Aortic smooth muscle cell (primary cell): ENCODE measurements at places on chromosomes 7 and 10. TPM values are rescaled to one million over a fixed set of nuclear protein-coding genes. Genes with fewer than 3 reads are reported as not detected.

NEURL1 gene
- under 0.01 TPM in 2 replicates for total RNA-seq

BAIAP2L1 gene
- 0.62 and 0.92 TPM in 2 replicates for total RNA-seq

TRPV6 gene
- under 0.01 and 0.13 TPM in 2 replicates for total RNA-seq

DDX21 gene
- total RNA-seq, result 43.5 and 68.3 TPM in 2 replicates

GNGT1 gene
- total RNA-seq, result not detected in 2 replicates

ADRA2A gene
- total RNA-seq, result 0.81 and 4.2 TPM in 2 replicates

ZNHIT1 gene
- 97.1 and 98.0 TPM in 2 replicates for total RNA-seq

PTPRN2 gene
- total RNA-seq, result 0.56 and 1.6 TPM in 2 replicates

AKR1C8 gene
- not detected in 2 replicates for total RNA-seq

VIPR2 gene
- 0.06 and 0.13 TPM in 2 replicates for total RNA-seq

VPS41 gene
- total RNA-seq, result 88.0 and 115 TPM in 2 replicates

GPR85 gene
- total RNA-seq, result 1.1 and 2.1 TPM in 2 replicates

ZNF777 gene
- total RNA-seq, result 3.4 TPM in 2 replicates

ITIH5 gene
- total RNA-seq, result 0.13 and 0.19 TPM in 2 replicates

DNAJC9 gene
- total RNA-seq, result 28.0 and 41.9 TPM in 2 replicates

GSTO2 gene
- total RNA-seq, result 3.4 and 3.6 TPM in 2 replicates

AGMO gene
- 0.93 and 1.6 TPM in 2 replicates for total RNA-seq

TSPAN13 gene
- total RNA-seq, result 1.6 and 1.8 TPM in 2 replicates

C10orf95 gene
- under 0.01 and 0.06 TPM in 2 replicates for total RNA-seq

NRG3 gene
- 0.13 TPM in 1 of 2 replicates, not detected in the other for total RNA-seq

SLC26A3 gene
- total RNA-seq, result not detected in 2 replicates

OR2A42 gene
- 0.06 TPM in 1 of 2 replicates, not detected in the other for total RNA-seq

COL28A1 gene
- 0.06 and 0.13 TPM in 2 replicates for total RNA-seq

ANXA8L1 gene
- not detected in 2 replicates for total RNA-seq

JAKMIP3 gene
- total RNA-seq, result 0.06 and 0.13 TPM in 2 replicates

FKBP6 gene
- total RNA-seq, result not detected in 2 replicates

OR2A1 gene
- under 0.01 and 0.19 TPM in 2 replicates for total RNA-seq

TASOR2 gene
- 54.6 and 64.7 TPM in 2 replicates for total RNA-seq

ELOVL3 gene
- 0.26 TPM in 1 of 2 replicates, not detected in the other for total RNA-seq

PVRIG gene
- not detected in 2 replicates for total RNA-seq

ANKRD30A gene
- not detected in 2 replicates for total RNA-seq

DBNL gene
- 160 and 166 TPM in 2 replicates for total RNA-seq

OIT3 gene
- total RNA-seq, result 0.12 and 0.13 TPM in 2 replicates

ANKRD22 gene
- 0.06 and 0.13 TPM in 2 replicates for total RNA-seq

PIP gene
- total RNA-seq, result not detected in 2 replicates

CDC14C gene
- not detected in 2 replicates for total RNA-seq

TMEM229A gene
- 0.13 and 0.37 TPM in 2 replicates for total RNA-seq

STAG3 gene
- 0.92 and 1.1 TPM in 2 replicates for total RNA-seq

GRM3 gene
- not detected in 2 replicates for total RNA-seq

ZEB1 gene
- total RNA-seq, result 93.0 and 167 TPM in 2 replicates
